ENCODE measurements at places on chromosomes 4 and X. TPM values are rescaled to one million over a fixed set of nuclear protein-coding genes. Genes with fewer than 3 reads are reported as not detected.

DNA sequence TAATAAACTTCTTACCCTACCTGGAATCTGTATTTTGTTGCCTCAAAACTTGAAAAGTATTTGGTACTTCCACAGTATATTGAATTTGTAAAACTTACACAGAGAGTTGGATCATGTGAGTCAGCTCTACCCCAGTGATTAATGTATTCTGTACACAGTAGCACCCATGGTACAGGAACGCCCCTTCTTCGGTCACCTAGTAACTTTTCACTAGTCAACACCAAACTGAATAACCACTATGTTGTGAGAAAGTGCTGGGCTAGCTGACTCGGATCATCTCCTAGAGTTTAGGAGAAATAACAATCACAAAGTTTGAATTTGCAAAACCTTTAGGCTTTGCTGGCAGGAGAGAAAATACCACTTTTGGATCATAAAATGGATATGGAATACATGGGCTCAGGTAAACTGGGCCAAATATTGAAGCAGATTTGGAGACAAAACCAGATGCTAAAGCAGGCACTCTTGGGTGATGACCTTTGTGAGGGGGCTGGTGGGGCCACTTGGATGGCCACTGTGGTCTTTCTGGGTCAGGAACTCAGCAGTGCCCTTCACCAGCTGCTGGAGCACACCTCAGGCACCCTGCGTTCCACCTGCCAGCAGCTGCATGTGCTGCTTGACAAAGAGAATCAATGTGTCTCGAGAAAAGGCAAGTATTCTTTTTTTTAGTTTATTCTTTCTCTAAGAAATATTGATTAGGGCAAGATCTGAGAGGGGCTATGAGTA is at the start of gene DTHD1:
DTHD1 (plus strand) TSS at position 233 of the 723 bp plus-strand sequence; CDS start at position 376, 143 bp downstream.
- no peak for DNase-seq

The XAGE2 gene
- not detected for total RNA-seq

The STOX2 gene
- not detected for total RNA-seq

The RHOXF1 gene
- total RNA-seq, result not detected

The FHDC1 gene
- total RNA-seq, result 0.25 TPM

DNA sequence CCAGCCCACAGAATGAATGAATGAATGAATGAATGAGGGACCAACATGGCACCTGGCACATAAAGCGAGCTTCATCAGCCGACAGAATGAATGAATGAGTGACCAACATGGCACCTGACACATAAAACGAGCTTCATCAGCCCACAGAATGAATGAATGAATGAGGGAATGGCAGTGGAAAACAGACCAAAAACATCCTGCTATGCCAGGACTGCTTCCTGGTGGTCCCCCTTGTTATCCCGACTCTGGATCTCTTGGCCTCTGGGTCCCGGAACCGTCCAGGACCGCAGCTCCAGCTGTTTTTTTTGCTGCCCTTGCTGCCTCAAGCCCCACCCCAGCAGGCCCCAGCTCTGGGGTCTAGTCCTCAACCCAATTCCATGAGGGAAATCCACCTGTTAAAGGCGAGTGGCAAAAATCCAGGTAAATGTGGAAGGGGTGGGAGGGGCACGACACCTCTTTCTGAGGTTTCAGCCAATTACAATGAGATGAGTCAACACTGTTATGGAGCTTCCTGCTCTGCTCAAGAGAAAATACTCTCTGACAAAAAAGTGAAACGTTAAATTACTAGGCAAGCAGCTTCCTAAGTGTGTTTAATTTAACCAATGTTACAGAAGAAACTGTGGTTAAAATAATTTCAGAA is 72.0 kb upstream of the MTNR1A start:
- peak; percentile 43 for DNase-seq

GRCh38 chr4:20251796-20252655 is at the start of gene SLIT2:
Gene SLIT2, plus strand, starts transcription at chr4:20251905. Its CDS starts 1,911 bp downstream, at chr4:20253816.
- peak; percentile 88 for DNase-seq

GRCh38 chrX:5730556-5730955 is 498.1 kb downstream of the NLGN4X start:
- no peak for DNase-seq
